Urinary bladder (tissue), 4 donors: ENCODE measurements at places on chromosomes 11 and 22. TPM values are rescaled to one million over a fixed set of nuclear protein-coding genes. Genes with fewer than 3 reads are reported as not detected.

GRCh38 chr22:41939981-41940831 lies 6.7 kb downstream of the CENPM start:
- no peak for DNase-seq

The BEST1 gene
- 6.7 TPM for polyA plus RNA-seq

The DCDC1 gene
- 0.09 TPM for polyA plus RNA-seq

The RBMXL2 gene
- not detected for polyA plus RNA-seq

DNA sequence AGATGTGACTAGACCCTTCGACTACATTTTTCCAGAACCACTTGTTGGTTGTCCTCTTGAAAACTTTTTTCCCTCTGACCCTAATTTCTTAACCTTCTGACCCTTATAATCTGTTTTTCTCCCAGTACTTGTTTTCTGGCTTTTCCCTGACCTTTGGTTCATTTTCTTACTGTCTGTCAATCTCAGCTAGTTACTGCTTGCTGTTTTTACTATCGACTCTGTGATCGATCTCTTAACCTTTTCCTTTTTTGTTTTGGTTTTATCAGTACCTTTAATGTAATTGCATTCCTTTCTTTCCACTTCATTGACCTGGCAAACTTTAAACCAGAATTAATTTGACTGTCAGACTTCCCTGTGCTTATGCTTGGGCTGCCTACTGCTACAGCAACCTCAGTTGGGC lies 92.8 kb downstream of the DDX10 start:
- no peak for DNase-seq

GRCh38 chr11:72716290-72716689 lies 35.9 kb downstream of the ARAP1 start:
- no peak for DNase-seq

DNA sequence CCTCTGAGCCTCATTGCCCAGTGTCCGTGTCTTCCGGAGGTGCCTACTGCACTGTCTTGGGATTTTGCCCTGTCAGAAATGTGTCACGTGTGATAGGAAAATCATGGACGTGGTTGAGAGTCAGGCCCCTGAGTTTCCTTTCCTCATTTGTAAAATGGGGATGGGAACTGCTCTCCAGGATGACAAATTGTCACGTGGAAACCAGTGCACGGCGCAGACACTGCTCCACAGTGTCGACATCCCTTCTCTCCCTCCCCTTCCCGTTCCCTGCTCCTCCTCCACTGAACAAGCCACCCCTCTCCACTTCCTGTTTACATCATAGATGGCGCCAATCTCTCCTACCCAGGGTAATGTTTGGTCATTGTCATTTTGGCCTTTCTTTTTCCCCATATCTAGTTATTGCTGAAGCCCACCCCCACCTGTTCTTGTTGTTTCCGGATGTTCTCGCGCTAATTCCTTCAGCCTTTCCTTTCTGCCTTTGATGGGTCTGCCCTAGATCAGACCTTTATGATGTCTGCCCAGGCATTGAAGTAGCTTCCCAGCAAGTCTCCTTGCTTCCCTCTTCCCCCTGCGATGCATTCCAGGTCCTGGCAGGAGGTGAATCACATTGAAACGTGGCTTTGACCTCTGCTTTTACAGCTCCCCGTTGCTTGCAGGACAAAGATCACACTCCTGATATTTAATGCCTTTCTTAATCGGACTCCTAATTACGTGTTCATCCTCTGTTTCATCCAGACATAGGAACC lies 91.8 kb downstream of the TBC1D22A start:
- DNase-seq: no peak

DNA sequence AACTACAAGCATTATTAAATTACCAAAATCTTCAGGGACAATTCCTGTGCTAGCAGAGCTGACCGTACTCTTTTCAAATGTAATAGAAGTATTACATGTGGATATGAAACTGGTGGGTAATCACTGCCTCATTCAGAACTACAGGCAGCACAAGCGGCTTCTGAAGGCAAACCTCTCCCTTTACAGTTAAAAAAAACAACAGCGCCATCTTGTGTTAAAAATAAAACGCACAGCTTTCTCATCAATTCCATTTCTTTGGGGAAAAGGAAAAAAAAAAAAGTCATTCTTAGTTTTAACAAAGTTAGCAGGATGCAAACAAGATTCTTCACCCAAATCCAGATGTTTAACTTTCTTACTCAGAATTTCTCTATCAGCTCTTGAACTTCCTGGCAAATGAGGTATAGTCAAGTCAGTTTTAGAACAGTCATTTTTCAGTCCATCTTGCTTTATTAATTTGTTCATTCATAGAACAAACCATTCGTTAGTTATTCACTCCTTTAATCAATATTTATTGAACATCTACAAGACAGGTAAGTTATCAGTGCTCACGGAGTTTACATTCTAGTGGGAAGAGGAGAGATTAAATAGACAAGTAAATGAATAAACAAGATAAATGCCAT lies 331.8 kb upstream of the MPPED2 start:
- peak; percentile 47 for DNase-seq

The OR8B12 gene
- polyA plus RNA-seq: not detected

DNA sequence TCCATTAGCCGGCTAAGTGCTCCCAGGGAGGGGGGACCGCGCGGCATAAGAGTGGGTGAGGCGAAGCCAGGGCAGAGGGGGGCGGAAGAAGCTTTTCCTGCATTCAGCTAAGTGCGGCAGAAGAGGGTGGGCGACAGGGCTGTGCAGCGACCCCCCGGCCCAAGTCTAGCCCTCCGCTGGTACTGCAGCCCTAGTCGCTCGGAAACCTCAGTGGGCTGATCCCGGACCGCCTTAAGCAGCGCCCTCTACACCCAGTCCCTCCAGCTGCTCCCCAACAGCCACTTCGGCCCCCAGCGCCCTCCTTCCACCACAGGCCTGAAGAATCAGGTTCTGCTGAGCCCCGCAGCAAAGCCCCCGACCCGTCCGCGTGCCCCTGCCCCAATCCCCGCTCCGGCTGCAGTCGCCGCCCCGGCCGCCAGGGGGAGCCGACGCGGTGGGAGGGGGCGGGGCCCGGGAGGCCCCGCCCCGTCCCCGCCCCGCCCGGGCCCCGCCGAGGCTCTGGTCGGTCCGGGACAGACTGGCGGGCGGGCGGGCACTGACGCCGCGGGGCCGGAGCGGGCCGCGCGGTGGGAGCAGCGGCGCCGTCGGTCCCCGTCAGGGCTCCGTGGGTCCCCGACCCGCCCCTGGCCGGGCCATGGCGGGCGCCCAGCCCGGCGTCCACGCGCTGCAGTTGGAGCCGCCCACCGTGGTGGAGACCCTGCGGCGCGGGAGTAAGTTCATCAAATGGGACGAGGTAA lies at the start of gene PLCB3:
Gene PLCB3, plus strand, starts transcription at position 515 of the 737 bp plus-strand sequence. Its CDS starts 120 bp downstream, at position 635.
- DNase-seq: no peak

- DNase-seq: no peak
Measured at GRCh38 chr11:134691985-134692384, 279.9 kb upstream of the B3GAT1 start.

- DNase-seq: no peak
Measured at GRCh38 chr11:65251476-65251875, 10.3 kb upstream of the POLA2 start.

DNA sequence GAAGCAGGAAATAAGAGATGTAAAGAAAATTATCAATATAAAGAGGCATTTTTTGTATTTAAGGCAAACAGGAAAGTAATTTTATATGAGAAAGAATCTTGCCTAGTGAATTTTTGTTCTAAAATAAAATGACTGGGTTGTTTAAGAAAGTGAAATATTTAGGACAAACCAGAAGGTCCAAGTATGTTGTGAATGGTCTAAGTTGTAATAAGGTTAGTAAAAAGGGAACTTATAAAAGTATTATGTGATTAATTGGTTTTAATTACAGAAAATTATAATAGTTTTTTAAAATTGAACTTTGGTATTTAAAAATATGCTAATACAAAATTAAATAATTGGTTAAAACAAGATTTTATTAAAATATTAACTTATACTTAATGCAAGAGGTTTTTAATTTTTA lies 26.6 kb upstream of the EI24 start:
- no peak for DNase-seq

DNA sequence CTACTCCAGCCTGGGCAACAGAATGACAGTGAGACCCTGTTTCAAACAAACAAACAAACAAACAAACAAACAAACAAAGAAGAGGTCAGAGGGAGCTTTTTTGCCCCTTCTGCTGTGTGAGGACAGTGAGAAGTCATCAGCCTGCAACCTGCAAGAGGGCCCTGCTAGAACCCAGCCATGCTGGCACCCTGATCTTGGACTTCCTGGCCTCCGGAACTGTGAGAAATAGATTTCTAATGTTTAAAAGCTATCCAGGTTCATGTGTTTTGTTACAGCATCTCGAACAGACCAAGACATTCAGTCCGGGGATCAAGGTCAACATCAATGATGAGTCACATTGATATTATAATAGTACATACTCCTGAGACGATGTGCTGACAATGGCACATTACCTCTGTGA lies 41.4 kb upstream of the GRAMD1B start:
- DNase-seq: no peak

The HBG2 gene
- polyA plus RNA-seq: not detected

- DNase-seq: no peak
Measured at GRCh38 chr11:20059587-20060021, 100.7 kb downstream of the DBX1 start.

- no peak for DNase-seq
Measured at GRCh38 chr11:69618237-69618636, 22.7 kb upstream of the CCND1 start.

GRCh38 chr11:124934862-124935547 lies 842 bp downstream of the HEPACAM start:
- no peak for DNase-seq

The ZBED5 gene
- 29.2 TPM for polyA plus RNA-seq

DNA sequence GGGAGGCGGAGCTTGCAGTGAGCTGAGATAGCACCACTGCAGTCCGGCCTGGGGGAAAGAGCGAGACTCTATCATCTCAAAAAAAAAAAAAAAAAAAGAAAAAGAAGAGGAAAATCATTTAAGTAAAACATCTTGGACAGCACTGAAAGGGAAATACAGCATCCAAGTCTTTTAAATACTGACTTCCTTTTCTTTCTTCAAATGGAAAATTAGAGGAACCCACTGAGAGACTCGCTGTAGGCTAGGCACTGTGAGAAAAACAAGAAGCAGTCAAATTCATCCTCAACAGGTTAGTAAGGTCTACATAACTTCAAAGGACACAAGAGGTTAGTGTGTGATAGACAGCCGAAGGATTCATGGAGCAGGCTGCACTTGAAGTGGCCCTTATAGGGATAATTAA lies 243.7 kb downstream of the BLID start:
- DNase-seq: no peak

The BACE1 gene
- polyA plus RNA-seq: 20.0 TPM

The KRTAP5-7 gene
- 0.15 TPM for polyA plus RNA-seq

GRCh38 chr11:77473801-77474683 lies at the start of gene PAK1:
Gene PAK1, minus strand, starts transcription at chr11:77474094. Its CDS starts 81,574 bp downstream, at chr11:77392520.
- peak; percentile 70 for DNase-seq

GRCh38 chr22:47172771-47173534 lies 410.5 kb downstream of the TBC1D22A start:
- no peak for DNase-seq

GRCh38 chr11:134742224-134742612 lies 330.2 kb upstream of the B3GAT1 start:
- DNase-seq: no peak

DNA sequence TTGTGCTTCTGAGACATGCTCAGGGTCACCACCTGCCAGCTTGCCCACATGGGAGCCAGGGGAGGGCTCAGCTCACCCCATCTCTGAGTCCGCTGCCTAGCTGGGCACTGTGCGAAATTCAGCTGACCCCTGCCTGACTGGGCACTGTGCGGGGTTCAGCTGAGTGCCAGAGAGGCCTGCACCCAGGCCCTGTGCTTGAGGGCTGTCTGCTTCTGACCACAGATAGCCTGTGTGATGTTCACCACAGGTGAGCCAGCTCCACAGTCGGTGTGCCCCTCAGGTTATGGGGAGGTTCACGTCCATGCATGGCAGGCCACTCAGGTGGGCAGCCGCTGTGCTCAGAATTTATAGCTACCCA lies 84.5 kb upstream of the SUSD2 start:
- DNase-seq: no peak

The VWCE gene
- polyA plus RNA-seq: 0.67 TPM

- no peak for DNase-seq
Measured at GRCh38 chr11:84552791-84553190, 1074.4 kb downstream of the DLG2 start.

- DNase-seq: no peak
Measured at GRCh38 chr22:36027935-36028645, 534 bp downstream of the RBFOX2 start.

- no peak for DNase-seq
Measured at GRCh38 chr22:46432164-46433068, 96.9 kb downstream of the TRMU start.

GRCh38 chr22:17232406-17232805 lies 13.2 kb upstream of the ADA2 start:
- no peak for DNase-seq

The KCNJ1 gene
- 0.09 TPM for polyA plus RNA-seq

- no peak for DNase-seq
Measured at GRCh38 chr22:20945578-20945934, 21.5 kb upstream of the AIFM3 start.

The GAB4 gene
- not detected for polyA plus RNA-seq

- DNase-seq: no peak
Measured at GRCh38 chr11:117823294-117823945, 1.1 kb downstream of the FXYD2 start.

DNA sequence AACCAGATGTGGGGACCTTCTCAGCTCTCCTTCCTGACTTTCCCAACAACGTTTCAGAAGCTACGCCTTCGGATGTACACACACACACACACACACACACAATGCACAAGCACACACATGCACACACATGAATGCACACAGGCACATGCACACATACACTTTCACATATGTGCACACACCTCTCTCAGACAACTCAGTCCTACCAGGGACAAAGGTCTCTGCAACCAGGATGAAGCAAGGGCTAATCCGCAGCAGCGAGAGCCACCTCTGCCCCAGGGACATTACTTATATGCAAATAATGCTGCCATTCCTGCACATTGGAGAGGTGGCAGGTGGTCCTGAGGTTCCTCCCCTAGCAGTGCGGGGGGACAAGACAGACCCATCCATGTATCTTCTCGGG lies 27.4 kb upstream of the LINC01488 start:
- DNase-seq: no peak

DNA sequence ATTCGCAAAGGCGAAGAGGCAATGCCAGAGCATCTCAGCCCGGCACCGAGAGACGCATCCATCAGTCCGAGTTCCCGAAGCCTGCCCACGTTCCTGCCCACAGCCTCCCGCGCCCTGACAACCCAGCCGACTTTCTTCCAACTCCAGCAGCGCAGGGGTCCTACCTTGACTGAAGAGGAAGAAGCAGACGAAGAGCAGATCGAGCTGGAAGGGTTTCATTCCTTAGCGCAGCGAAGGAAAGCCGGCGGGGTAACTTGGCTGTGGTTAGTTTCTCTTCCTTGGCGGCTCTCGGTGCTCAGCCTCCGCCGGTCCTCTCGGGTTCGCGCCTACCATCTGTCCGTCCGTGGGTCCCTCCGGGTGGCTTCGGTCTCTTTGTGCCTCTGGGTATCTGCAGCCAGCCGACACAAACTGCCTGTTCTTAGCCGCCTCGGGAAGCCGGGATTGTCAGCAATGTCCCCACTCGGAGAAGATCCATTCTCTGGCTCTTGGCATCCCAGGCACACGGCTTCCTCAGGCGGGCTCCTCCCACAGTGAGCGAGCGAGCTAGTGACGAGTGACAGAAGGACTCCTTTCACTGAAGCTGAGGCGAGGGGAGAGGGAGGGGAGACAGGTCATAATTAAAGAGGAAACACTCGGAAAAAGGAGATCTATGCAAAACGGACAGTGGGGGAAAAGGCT lies at the start of gene KIRREL3:
Gene KIRREL3, minus strand, starts transcription at position 480 of the 678 bp plus-strand sequence.
- no peak for DNase-seq

- DNase-seq: no peak
Measured at GRCh38 chr22:50531546-50531961, 1.7 kb upstream of the TYMP start.
